ENCODE measurements at places on chromosomes 5 and 9.
A peak's percentile ranks its signal among the peaks of the same experiment; 100 is the strongest.

- peak; percentile 31 for DNase-seq
Measured at GRCh38 chr9:2413160-2413805, 208.3 kb upstream of the VLDLR start.

GRCh38 chr9:95349091-95350038, 31.9 kb upstream of the FANCC start:
- no peak for DNase-seq

- peak; percentile 73 for DNase-seq
Measured at GRCh38 chr5:42020788-42021530, 95.9 kb downstream of the FBXO4 start.

DNA sequence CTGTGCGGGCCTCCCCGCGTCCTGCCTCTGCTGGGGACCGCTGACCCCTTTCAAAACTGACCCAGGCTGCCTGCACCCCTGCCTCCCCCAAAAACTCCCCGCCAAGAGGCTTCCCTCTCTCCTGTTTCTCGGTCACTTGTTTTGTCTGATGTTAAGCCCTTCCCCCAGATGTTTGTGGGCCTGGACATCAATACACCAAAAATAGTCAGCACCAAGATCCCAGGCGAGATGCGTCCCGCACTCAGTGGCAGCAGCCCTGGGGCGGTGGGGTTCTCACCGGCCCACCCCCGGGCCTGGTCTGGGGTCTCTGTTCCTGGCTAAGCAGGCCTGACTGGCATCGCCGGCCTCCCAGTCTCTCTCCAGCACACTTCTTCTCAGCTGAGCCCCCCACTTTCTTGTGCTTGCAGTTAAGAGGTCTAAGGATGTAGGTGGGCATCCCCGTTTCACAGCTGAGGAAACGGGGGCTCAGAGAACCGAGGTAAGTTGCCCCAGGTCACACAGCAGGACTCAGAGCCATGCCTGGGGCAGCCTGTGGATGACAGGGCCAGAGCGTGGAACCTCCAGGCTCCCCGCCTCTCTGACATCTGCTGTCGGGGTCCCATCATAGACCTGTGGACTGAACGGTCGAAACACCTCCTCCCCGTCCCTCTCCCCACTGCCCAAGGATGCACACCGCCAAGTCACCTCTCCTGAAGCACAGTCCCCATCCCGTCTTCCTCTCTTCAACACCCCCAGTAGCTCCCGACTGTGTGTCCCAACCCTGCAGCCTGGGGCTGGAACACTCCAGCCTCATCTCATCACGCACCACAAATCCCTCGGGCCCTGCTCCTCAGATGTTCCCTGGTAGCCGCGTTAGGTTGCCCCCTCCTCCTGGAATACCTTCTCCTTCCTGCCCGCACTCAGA, 16.8 kb downstream of the FIBCD1 start:
- DNase-seq = no peak

- no peak for DNase-seq
Measured at GRCh38 chr5:179862296-179862695, 3.7 kb upstream of the MRNIP start.

Measured in fibroblast of skin of right biceps (primary cell).